Stimulated activated CD4-positive, alpha-beta T cell treated with anti-CD3 and anti-CD28 coated beads, Interleukin-15, amount 100 ng/mL, for 1 hour (primary cell): ENCODE measurements at places on chromosomes 7 and 10.

DNA sequence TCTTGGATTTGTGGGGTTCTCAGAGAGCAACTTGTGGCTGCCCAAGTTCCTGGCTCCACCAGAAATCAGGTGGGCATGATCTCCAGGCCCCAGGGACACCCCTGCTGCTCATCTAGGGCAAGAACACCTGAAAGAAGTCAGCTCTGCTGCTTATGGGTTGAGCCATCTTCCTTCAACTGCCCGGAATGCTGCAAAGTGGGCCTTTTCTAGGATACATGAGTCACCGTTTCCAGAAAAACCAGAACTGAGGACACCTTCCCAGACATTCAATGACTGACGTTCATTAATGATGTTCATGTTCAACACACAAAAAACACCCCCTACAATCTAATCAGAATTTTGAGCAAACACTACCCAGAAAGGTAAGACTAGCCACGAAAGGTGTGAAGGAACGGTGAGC is 98.0 kb downstream of the MAD1L1 start:
- DNase-seq, result no peak

DNA sequence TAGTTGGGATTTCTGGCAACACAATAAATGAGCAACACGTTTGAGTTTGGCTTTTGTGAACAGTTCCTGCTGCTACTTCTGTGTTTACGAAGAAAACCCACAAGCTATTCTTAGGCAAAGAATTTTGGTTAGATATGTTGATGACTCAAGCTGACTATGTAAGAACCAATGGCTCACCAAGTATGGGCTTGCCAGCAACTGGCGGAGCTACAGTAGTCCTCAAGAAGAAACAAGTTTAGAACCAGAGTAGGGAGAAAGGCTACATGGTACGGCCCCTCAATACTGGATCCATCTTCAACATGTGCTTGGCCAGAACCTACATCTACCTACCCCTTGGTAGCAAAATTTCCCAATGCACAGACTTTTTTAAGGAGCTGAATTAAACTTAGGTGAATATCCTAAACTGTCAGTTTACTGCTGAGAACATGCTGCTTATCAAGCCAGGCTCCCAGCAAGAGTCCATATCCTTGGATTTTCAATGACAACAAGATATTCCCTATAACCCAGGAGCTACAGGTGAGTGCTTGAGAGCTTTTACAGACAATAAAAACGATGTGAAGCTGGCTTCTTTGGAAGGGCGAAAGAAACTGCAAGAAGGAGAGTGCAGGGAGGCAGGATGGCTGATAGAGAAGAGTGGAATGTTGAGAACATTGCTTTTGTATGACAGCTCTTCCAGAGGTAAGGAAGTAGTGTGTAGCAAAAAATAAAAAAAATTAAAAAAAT is 74.3 kb upstream of the ASAH2 start:
- no peak for DNase-seq

DNA sequence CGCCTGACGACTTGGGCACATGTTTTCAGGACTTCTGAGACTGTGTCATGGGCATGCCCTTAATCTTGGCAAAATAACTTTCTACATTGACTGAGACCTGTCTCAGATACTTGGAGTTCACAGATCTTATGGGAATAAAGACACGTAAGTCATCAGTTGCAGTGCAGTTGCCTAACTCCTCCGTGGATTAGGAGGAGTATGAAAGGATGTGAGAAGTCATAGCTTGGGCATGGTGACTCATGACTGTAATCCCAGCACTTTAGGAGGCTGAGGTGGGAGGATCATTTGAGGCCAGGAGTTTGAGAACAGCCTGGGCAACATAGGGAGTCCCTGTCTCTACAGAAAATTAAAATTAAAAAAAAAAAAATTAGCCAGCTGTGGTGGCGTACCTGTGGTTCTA is 49.6 kb downstream of the EXOC6 start:
- no peak for DNase-seq

DNA sequence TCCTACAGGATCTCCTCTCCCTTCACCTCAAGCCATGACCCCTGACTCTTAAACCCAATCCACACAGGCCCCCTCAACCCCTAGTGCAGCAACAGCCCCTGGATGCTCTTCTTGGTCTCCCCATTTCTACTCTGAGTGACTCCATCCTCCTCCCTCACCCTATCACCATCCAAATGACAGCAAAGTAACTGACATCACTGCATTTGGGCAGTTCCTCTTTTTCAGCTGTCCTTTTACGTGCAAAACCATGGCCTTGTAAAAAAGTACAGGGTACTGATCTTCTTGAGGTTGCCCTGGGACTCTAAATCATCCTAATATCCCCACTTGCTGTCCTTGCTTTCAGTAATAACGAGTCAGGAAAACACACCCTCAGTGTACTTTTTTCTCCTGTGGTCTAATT is 454.9 kb downstream of the ADRA2A start:
- no peak for DNase-seq
